ENCODE measurements at places on chromosomes 7 and 10. TPM values are rescaled to one million over a fixed set of nuclear protein-coding genes. Genes with fewer than 3 reads are reported as not detected.

The TSPAN15 gene
- total RNA-seq = 13.7 TPM

- no peaks in the 10 kb centered on the region for H3K36me3 ChIP-seq
- H3K4me3 ChIP-seq = no peak overlapping the region
- H3K4me1 ChIP-seq = peaks cover 4% of the 10 kb centered on the region
- no peak for DNase-seq
- H3K27ac ChIP-seq = no peak overlapping the region
- H3K27me3 ChIP-seq = no peaks in the 10 kb centered on the region
Observed at GRCh38 chr10:48589266-48589665, 15.6 kb downstream of the ARHGAP22 start.

- no peaks in the 10 kb centered on the region for H3K36me3 ChIP-seq
- no peaks in the 10 kb centered on the region for H3K4me1 ChIP-seq
- no peak overlapping the region for H3K4me3 ChIP-seq
- H3K27me3 ChIP-seq = no peaks in the 10 kb centered on the region
- no peak for DNase-seq
- no peak overlapping the region for H3K27ac ChIP-seq
Observed at GRCh38 chr10:86191686-86192085, 174.9 kb downstream of the GRID1 start.

GRCh38 chr7:30840141-30841024, 69.2 kb downstream of the MINDY4 start:
- no peaks in the 10 kb centered on the region for H3K4me1 ChIP-seq
- no peaks in the 10 kb centered on the region for H3K36me3 ChIP-seq
- H3K27ac ChIP-seq = no peak overlapping the region

GRCh38 chr10:10432296-10433035, 585.2 kb upstream of the CELF2 start:
- H3K27me3 ChIP-seq = no peaks in the 10 kb centered on the region
- H3K4me1 ChIP-seq = no peaks in the 10 kb centered on the region
- no peak for DNase-seq
- no peak overlapping the region for H3K4me3 ChIP-seq

The FFAR4 gene
- total RNA-seq = not detected

The TEX36 gene
- total RNA-seq = not detected

GRCh38 chr7:108120933-108121332, 9.2 kb downstream of the LAMB4 start:
- no peak overlapping the region for H3K4me3 ChIP-seq
- H3K27me3 ChIP-seq = no peaks in the 10 kb centered on the region
- H3K27ac ChIP-seq = no peak overlapping the region
- H3K4me1 ChIP-seq = no peaks in the 10 kb centered on the region
- no peak for DNase-seq

- no peak for DNase-seq
- no peak overlapping the region for H3K4me3 ChIP-seq
- H3K27ac ChIP-seq = no peak overlapping the region
- H3K4me1 ChIP-seq = no peaks in the 10 kb centered on the region
Observed at GRCh38 chr10:102731222-102731800, 12.4 kb upstream of the WBP1L start.

Data from ovary (tissue), 10 donors.